ENCODE measurements at places on chromosomes 11 and 22. TPM values are rescaled to one million over a fixed set of nuclear protein-coding genes. Genes with fewer than 3 reads are reported as not detected.

The CATSPERZ gene
- 44.3 TPM for total RNA-seq

The FAT3 gene
- total RNA-seq = 9.6 TPM

The BARX2 gene
- total RNA-seq = 3.4 TPM

The TRIM48 gene
- total RNA-seq = not detected

The NELL1 gene
- 1.8 TPM for total RNA-seq

The NCAM1 gene
- 39.7 TPM for total RNA-seq

The PLXNB2 gene
- 309 TPM for total RNA-seq

The LRRC32 gene
- total RNA-seq = 37.3 TPM

The ESAM gene
- 18.6 TPM for total RNA-seq

The ENDOD1 gene
- 79.8 TPM for total RNA-seq

The INSC gene
- 2.0 TPM for total RNA-seq

The C22orf15 gene
- total RNA-seq = not detected

The NCR3LG1 gene
- total RNA-seq = 5.9 TPM

The RGL4 gene
- total RNA-seq = not detected

The OR10A6 gene
- not detected for total RNA-seq

The KCNQ1OT1 gene
- total RNA-seq = 1.0 TPM

All from prostate gland (tissue), 2 donors.